ENCODE measurements at places on chromosomes 5 and 9.

- no peak for DNase-seq
These were observed 12.6 kb downstream of the HNRNPH1 start for GRCh38 chr5:179610903-179611265.

GRCh38 chr5:154320224-154321089 is 125.3 kb upstream of the SAP30L start:
- DNase-seq, result no peak

- no peak for DNase-seq
These were observed 5.8 kb upstream of the PPARGC1B start for GRCh38 chr5:149724130-149724840.

DNA sequence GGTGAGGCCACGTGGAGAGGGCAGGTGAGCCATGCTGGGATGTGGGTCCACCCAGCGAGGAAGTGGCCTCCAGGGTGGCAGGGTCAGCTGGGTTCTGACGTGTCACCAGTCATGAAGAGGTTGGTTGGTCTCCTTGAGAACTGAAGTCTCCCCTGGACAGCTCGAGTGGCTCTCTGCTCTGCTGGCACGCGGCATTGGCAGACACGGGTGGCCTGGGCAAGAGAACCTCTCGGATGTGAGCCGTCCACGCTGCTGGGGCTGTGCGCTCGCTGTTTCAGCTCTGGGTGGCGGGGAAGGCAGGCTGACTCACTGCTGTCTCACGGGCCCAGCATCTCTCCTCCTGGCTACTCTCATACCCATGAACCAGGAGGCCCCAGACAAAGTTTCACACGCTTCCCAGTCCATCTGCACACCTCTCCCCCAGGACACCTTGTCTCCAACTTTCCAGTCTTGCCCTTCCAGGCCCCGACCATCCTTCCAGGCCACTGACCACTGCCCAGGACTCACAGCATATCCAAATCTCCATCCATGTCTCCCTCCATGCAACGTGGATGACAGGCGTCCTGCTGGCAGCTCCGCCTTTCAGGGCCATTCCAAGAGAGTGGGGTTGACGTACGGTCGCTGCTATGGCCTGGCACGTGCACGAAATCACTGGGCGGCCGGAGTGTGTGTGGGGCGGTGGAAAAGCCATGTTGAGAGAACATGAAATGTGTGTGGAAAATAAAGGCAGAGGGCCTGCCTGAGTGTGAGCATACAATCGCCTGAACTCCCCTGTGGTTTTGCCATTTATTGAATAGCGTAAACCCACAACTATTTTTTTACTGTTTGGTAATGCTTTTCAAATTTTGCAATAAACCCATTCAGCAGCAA is 145.0 kb upstream of the COL5A1 start:
- no peak for DNase-seq

DNA sequence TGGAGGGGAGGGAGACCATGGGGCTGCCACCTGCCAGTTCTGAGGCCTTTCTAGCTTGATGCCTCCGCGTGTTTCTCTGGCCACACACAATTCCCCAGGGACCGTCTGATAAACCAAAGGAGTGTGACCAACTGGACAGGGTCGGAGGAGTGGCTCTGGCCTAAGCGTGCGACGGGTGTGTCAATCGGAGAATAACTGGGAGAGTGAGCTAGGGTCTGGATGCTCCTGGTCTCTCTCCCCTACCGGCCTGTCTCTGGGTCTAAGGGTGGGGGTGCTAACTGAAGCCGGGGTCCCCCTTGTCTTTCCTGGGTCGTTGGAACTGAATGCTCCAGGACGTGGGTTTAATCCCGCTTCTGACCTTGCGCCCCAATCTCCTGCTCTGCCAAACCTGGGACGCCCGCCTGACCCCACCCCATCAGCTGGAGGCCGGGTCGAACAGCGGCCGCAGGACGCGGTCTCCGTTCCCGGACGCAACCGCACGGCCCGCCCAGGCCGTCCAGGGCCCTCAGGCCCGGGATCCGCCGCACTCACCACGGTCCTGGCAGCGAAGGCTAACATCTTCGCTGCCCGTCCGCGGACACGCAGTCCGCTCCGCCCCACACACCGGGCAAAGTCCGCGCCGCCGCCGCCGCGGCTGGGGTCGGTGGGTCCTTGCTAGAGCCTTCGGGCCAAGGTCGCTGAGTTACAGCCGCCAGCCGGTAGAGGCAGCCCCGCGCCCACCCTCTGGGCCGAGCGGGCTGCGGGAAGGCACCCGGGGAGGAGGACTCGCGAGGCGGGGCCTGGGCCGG is 447 bp downstream of the CRAT start:
- DNase-seq, result no peak

DNA sequence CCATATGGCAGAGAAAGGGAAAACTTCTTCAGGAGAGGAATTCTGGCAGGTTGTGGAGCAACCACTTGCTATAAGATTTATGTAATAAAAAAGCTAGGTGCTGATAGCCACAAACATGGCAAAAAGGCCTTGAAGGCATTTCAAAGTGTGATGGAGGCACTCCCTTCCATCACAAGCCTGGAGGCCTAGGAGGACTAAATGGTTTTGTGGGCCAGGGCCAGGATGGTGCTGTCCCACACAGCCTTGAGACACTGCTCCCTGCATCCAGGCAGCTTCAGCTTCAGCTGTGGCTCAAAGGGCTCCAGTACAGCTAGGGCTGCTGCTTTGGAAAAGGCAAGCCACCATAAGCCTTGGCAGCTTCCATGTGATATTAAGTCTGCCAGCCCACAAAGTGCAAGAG is 632.8 kb downstream of the BRINP1 start:
- no peak for DNase-seq

DNA sequence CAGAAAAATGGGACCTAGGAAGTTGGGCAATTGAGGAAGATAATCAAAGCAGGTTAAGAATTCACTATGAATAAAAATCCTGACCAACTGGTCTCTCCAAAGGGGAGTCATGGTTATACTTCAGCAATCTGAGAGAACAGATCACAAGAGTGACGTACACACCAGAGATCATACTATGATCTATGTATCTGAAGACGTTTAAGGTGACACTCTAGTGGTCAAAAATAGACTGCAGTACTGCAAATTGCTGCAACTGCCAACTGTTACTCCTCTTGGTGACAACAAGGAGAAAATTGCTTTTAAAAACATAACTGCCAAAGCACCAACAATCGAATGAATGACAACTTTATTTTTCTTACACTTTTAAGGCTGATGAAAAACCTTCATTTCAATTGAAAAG is 4.9 kb downstream of the AK6 start:
- DNase-seq, result no peak
